CD4-positive, alpha-beta T cell treated with Interferon alpha-2 for 1 hour (primary cell): ENCODE measurements at places on chromosomes 5 and 9.

GRCh38 chr5:74072646-74073045 lies 446.6 kb downstream of the ARHGEF28 start:
- DNase-seq: no peak

DNA sequence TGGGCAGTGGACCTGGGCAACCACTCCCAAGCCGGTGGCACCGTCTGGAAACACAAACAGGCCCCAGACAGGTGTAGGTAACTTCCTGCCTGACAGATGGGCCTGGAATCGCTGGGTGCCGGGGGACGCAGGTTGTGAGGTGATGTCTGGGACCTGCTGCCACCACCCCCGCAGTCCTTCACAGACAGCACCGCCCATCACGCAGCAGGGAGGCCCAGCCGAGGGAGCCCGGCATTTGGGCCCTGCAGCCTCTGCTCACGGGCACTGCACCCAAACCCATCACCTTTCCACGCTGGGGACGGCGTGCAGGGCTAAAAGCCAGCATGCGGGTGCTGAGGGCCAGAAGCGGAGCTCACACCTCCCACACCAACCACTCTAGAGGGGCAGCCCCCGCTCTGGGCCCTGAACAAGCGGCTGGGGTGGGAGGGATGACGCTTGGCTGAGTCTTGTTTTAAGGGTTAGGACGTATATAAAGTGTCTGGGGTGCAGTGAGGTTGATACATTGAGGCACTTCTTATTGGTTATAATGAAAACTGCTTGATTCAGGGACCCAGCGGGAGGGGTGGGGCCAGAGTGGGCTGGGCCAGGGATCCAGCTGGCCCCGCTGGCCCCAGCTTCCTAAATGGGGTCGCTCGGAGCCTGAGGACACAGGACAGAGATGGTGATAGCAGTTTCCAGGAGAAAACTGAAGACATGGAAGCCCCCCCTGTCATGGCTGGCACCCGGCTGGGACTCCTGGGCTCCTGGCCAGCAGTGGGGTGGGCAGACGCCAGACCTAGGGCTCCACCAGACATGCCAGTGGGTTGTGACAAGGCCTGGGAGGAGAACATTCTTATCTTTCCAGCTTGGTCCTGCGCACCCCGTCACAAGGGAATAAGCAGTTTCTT lies 11.3 kb downstream of the MYMK start:
- no peak for DNase-seq

DNA sequence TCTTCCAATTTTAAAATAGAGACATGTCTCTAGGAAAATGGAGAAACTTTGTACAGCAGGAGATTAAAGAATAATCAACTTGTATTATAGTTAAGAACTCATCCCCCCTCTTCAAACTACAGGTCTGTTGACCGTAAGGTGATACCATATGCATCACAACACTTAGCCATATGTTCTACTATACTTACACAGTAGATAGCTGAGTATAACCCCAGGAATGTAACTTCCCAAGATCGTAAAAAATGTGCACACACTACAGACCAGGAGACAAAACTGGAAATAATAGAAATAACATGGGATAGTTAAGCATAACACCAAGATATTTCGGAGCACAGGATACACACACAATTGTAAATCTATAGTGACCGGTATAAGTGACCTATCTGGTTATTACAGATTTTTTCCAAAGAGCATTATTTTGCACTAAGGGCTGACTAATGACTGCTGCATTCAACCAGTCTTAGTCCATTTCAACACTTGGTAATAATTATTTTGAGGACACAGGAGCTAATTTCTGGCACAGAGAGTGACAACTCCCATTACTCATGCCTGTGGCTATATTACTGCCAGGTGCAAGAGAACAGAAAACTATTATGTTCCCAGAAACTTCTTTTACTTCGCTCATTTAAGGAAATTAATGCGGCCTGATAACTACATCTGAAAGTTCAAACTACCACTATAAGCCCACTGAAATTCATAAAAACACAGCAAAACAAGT lies 15.4 kb upstream of the ZNF622 start:
- DNase-seq: no peak

DNA sequence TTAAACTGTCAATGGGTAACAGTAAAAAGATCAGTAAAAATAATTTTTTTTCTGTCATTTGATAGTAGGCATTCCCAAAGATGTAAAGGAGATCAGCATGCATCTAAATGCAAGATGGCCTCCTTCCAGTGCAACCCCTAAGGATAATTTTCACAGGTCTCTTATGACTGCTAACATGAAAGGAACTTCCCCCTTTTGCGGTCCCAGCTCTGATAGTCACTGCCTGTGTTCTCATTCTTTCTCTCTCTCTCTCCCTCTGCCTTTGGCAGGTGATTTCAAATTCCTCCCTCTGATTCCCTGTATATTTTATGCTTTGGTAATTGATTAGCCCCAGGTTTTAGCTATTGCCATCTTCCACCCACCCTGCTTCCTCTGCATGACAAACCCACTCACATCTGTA lies 8.9 kb downstream of the SPINK14 start:
- DNase-seq: no peak

DNA sequence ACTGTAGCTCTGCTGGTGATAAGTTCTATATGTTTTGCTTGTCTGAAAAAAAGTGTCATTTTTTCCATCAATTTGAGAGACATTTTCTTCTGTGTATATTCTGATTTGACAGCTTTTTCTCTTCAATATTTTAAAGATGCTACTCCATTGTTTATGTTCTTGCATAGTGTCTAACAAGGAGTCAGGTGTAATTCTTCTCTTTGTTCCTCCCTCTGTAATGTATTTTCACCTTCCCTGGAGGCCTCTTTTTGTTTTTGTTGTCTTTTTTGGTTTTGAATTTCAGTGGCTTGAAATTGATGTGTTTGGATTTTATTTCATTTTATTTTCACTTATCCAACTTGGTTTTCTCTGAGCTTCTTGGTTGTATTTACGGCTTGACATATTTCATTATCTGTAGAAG lies 75.8 kb downstream of the ADCY2 start:
- no peak for DNase-seq

DNA sequence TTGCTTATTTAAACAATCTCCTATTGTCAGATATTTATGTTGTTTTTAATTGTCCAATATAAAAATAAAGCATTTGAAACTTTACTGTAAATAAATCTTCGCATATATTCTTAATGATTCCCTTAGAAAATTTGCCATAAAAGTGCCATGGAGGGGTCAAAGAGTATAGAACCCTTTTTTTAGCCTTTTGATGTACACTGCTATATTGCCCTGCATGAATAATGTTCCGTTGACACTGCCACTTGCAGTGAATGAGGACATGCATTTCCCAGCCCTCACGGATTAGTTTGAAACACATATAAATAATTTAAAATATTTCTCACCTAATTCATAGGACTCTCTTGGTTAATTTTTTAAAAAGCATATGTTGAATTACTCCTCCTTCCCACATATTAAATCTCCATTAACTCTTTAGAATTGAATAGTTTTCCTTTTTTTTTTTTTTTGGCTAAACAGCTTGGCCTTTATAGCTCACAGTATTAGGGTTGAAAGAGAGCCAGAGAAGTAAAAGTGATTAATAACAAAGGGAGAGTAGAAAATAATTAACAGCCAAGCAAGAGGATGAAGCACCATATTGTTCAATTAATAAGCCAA lies 129.8 kb upstream of the SGCD start:
- no peak for DNase-seq

GRCh38 chr9:91117959-91118703 lies 243.6 kb downstream of the AUH start:
- peak; percentile 39 for DNase-seq

DNA sequence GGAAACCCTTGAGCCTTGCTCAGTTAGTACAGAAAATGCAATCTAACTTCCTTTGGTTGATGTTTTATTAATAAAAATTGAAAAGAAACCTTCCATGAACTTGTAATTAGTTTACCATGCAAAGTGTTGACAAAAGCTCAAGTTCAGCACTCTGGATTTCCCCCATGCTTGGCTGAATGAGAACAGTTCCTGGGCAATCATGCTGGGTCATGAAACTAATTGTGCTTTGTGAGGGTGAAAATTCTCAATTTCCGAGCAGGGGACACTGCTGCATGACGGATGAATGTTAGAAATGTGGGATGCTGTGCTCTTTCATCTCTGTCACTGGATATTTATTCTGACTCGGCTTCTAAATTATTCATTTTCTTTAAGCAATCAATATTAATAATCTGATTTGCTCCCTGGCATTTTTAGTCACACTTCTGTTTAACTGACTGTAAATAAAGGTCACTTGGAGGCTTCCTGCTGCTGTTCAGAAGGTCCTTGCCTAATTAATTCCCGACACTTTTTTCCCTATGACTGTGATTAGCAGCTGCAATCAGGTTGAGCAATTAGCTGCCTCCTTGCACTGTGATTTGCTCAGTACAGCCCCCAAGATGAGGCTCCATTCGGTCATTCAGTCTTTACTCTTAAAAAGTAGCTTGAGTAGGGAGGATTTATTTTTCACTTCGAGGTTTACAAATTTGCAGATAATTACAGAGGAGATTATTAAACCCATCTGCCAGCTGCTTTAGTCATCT lies 678.1 kb upstream of the ZNF608 start:
- DNase-seq: no peak

DNA sequence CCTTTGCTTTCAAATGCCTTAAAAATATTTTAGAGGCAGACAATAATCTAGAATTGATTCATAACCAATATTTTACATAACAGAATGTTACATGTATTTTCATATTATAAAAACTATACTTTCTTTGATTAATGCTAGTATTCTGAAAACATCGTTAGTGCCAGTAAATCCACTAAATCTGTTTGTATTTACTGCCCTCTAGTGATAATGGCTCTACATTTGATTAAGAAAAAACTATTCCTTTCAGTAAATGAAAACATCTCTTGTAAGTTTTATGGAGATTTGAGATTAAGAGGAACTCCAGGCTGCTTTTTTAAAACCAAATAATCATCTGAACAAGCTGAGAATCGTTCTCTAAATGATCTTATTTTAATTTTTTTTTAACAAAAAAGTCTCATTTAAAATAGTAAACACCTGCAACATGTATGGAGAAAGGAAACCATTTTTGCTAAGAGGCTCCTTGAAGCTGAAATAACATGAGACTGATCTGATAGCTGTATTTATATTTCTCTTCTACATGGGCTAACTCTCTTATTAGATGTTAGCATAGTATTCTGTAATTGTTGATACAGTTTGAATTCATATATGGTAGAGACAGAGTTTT lies 424.7 kb downstream of the RAB3C start:
- no peak for DNase-seq

DNA sequence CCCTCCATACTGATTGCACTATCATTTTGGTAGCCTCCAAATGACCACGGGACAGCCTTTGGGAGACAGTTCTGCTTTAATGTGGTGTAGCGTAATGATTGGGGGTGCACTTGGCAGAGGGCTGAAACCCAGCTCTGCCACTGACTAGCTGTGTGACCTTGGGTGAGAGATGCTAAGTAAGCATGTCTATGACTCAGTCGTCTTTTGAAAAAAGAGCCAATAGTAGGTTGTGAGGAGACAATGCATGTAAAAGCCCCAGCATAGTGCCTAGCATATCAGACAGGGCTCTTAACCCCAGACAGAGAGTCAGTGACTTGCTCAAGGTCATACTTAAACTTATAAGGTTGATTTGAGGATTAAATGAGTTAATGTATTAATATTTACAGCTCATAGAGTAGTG lies 18.0 kb upstream of the CXCL14 start:
- DNase-seq: no peak

DNA sequence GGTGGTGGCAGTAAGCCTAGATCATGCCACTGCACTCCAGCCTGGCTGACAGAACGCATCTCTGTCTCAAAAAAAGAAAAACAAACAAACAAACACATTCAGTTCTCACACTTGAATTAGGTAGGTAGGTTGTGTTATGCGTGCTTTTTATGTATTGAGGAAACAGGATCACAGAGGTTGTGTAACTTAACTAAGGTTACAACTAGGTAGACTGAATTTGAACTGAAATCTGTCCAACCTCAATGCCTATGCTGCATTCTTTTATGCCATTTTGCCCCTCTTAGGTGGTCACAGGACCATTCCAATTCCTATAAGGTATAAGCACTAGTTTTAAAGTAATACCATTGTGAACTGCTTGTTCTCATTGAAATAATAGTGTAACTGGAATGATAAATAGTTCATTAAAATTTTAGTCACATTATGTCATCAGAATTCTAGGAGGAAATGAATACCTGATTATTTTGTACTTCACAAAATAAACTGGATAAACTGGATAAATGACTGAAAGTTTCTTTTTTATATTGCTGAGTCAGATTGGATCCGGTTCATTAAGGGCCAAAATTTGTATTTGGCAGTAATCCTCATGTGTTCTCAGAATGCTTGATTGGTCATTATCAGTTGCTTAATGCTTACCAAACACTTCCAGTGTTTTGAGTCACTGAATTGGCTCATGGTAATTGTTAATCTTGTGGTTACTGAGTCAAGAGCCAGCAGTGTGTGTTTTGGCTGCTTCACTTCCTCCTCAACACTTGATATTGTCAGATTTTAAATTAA lies 7.1 kb downstream of the UBAP1 start:
- peak; percentile 35 for DNase-seq
